Hematopoietic multipotent progenitor cell treated with erythropoietin and hydrocortisone succinate and interleukin-3 and kit ligand, for 17 days (in vitro differentiated cells): ENCODE measurements at places on chromosomes 2 and 18.

GRCh38 chr18:9707381-9708056, 582 bp upstream of the RAB31 start:
- no peak for DNase-seq

- no peak for DNase-seq
Measured at GRCh38 chr2:179393481-179393880, 128.8 kb upstream of the SESTD1 start.

DNA sequence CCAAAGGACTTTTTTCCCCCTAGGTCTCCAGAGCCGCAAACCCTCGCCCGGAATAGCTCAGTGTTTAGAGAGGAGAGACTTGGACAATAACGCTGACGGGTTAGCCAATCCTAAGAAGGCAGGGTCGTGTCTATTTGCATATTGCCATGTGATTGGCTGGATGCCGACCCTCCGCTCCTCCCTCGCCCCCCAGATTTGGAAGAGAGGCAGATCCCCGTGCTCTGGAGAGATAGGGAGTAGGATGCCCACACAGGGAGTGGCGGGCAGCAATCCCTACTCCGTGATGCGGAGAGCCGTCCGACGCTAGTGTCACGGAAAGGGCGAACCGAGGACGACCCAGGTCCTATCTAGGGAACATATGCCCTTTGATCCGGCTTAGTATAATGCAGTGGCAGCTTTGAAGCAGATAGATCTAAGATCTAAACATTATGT, 1.4 kb downstream of the WNT6 start:
- DNase-seq = no peak

GRCh38 chr2:37348155-37348554, 3.7 kb downstream of the QPCT start:
- DNase-seq = no peak

- DNase-seq = no peak
Measured at GRCh38 chr2:168670478-168670877, 132.0 kb upstream of the NOSTRIN start.
